Suppressor macrophage treated with lipopolysaccharide for 4 hours (primary cell): ENCODE measurements at places on chromosomes 11 and 22.

DNA sequence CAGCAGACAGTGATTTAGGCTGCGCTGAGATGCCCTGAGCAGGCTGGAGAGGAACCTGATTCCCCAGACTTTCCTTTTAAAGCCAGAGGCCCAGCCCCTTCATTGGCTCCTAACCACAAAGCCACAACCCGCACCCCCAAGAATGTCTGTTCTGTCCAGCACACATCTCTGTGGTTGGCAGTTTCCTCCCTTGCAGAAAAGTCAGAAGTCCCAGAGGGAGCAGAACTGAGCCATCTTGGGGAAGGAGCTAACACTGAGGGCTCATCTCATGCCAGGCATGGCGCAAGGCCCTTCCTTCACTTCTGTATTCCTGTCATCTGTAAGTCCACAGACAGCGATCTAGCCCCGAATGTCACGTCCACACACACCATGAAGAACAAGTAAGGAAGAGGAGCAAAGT is 97.1 kb upstream of the SYT13 start:
- peak; percentile 20 for DNase-seq

DNA sequence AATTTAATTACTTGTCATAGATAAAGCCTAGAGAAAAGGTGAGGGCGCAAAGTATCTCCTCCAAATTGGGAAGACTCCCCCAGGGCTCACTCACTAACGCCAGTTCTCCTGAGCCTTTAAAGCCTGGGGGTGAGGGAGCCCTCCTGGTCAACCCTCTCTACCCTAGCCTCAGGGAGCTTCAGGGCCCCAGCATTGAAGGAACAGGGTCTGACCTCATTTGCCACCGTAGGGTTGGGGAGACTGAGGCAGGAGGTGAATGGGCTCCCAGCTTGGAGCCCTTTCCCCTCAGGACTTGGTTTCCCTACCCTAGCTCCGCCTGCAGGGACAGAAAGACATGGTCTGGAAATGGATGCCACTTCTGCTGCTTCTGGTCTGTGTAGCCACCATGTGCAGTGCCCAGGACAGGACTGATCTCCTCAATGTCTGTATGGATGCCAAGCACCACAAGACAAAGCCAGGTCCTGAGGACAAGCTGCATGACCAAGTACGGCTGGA is 1.7 kb downstream of the FOLR2 start:
- DNase-seq, result no peak

- DNase-seq, result no peak
Observed at GRCh38 chr11:70019576-70020011, 58.5 kb upstream of the ANO1 start.

DNA sequence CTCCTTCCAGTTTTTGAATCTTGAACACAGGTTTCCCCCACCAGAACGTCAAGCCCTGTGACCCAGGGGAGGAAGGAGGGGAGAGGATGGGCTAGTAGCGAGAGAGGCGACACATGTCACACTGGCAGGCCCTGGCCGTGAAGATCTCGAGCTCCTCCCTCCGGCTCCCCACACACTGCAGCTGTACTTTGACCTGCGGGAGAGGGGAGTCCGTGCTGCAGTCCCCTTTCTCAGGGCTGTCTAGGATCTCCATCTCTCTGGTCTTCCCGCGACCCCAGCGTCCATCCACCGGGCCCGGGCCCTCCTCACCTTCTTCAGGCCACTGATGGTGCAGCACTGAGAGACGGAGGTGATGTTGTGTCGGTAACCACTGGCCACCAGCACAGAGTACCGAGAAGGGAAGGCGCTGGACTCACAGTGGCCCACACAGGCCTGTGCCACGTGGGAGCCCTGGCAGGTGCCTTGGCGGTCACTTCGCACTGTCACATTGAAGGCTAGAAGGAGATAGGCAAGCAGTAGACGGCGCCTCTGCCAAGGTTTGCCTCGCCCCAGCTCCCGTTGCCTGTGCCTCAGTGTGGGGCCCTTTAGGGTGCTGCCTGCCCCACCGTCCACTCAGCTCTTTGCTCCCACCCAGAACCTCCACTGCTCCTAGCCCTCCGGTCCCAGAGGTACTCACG is 873 bp downstream of the GPHA2 start:
- no peak for DNase-seq

GRCh38 chr22:46834021-46834737 is 71.7 kb downstream of the TBC1D22A start:
- DNase-seq, result peak; percentile 72

- DNase-seq, result no peak
Observed at GRCh38 chr11:19913893-19914249, 201.2 kb downstream of the NAV2 start.

DNA sequence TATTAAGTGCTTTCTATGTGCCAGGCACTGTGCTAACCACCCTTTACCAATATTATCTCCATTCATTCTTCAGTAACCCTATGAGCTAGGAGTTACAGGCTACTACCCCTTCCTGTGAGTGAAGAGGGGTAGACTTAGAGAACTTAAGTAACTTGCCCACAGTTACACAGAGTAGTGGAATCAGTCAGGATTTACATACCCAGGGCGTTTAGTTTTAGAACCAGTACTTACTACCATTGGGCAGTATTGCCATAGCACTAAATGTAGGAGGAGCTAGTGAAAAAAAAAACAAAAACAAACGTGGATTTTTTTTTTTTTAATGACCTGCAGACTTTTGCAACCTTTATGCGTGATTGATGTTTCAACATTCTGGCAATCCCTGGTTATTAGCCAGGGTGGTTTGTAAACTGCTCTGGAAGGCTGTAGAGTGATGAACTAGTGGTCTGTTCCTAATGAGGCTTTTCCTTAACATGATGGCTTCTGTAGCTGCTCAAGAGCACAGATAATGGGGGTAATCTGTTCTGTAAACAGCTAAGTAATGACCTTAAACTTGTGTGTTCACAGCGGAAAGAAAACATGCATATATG is 11.4 kb downstream of the TBCEL start:
- no peak for DNase-seq

DNA sequence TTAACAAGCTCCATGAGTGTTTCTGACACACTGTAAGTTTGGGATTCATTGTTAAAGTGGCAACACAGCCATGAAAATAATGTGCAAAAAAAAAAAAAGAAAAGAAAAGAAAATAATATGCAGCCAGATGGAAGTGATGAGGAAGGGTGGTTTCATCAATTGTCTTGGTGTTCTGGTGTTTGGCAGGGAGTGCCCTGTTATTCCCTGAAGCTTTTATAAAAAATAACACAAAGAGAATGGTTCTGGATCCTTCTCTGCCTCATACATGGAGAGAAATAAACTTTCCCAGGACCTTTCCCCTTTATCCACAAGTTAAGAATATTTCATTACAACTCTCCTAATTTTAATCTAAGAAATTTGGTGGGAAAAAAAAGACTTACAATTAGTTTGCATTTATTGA is 16.7 kb downstream of the AMOTL1 start:
- DNase-seq, result no peak

DNA sequence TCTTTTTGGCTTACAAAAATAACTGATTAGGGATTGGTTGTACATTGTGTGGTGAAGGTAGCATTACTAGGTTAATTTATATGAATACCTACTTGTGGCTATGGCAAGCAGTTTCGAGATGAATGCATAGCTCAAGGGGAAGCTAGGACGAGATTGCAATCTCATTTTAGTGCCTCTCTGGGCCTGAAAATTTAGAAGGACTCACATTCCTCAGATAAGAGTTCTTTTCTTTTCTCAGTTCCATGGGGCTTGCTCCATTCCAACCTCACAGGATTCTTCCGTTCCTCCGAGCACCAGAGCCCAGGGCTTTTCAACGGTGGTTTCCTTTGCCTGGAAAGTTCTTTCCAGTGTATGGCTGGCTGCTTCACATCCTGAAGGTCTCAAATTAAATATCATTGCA is 82.1 kb downstream of the CECR2 start:
- DNase-seq, result no peak

GRCh38 chr11:15342163-15342562 is 227.4 kb downstream of the INSC start:
- DNase-seq, result no peak

DNA sequence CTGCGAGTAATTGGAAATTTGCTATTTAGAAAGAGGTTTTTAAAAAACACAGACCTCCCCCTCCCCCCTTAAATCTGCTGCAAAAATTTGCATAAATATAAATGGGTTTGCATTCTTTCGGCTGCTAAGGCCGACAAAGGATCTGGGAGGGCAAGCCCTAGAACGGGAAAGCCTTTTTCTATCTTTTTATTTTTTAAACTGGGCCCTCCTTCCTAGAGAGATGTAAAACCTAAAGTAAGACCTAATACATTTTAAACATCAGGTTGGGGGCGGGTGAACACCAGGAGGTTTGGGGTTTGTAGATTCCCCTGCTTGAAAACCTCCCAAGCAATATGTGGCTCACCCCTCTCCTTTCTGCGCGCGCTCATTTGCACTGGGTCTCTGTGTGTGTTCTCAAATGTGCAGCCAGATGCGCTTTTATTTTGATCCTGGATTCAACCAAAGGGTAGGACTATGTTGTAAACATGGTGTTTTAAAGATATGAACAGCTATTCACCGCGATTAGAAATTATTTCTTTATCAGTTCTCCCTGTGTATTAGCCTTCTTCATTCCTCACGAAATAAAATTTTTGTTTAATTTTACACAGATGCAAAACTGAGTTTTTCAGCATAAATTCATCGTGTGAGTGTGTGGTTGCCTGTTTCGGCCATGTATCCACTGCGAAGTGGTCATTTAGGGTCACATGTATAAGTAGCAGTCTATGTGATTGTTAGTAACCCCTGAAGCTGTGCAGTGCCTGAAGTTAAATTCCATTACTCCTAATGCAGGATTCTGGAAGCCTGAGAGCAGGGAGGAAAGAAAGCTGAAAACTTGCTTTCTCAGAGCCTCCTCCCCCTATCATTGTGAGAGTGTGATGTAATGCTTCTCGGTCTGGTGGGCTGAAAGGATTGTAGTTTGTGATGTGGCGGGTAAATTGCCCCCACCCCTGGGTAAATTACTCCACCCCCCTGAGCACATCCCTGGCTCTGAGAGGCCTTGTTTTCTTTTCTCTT is 988 bp downstream of the TNRC6B start:
- DNase-seq, result peak; percentile 36
